Gastrocnemius medialis (tissue), 4 donors: ENCODE measurements at places on chromosomes 1 and 21.
A peak's percentile ranks its signal among the peaks of the same experiment; 100 is the strongest.

- DNase-seq, result no peak
Measured at GRCh38 chr1:9696793-9697192, 45.3 kb downstream of the PIK3CD start.

DNA sequence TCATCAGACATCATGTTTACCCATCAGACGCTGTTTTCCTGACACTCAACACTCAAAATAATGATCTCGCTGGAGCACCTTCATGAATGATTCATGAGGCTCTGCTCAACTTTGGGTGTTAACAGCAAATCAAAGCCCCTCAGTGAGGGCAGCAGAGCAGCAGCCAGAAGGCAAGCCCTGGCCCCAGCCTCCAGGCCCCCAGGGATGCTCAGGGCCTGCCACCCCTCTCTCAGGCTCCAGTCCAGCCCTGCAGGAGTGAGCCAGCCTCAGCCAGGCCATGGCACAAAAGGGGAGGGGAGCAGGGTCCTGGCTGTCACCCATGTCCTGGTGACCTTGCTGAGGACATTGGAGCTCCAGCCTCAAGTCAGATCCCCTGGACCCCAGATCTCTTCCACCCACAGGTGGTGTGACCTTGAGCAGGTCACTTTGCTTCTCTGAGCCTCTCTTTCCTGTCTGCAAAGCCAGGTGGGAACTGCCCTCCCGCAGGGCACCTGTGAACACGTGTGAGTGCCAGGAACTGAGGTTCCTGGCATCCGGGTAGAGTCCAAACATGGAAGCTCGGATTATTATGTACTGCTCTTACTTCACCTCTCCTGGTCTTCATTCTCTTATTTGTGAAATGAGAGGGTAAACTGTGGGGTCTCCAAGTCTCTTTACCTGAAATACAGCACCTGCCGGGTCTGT lies 161.6 kb upstream of the VAMP3 start:
- DNase-seq, result no peak

DNA sequence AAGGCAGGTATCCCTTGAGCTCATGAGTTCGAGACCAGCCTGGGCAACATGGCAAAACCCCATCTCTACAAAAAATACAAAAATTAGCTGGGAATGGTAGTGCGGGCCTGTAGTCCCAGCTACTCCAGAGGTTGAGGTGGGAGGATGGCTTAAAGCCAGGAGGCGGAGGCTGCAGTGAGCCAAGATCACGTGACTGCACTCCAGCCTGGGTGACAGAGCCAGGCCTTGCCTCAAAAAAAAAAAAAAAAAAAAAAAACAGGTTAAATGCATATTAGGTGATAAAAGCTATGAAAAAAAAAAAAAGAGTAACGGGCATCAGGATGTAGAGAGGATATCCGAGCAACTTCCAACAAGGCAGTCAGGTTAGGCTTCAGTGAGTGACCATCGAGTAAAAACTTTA lies 2.8 kb upstream of the SRRM1 start:
- no peak for DNase-seq

DNA sequence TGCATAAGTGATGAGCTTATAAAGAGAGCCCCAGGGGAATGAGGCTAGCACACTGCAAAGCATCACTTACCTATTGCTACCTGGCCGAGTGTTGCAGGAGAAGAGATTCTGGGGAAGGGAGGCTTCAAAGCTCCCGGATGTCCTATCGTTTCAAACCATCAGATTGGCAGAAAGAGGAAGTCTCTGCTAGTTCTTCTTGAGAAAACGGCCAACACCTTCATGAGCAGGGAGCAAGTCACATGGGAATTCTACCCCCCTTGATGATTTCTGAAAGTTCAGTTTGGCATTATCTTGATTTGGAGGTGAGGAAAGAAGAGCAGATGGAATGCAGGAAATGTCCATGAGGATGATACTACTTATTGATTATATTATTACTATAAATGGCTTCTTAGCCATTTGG lies 16.2 kb downstream of the SYF2 start:
- no peak for DNase-seq

DNA sequence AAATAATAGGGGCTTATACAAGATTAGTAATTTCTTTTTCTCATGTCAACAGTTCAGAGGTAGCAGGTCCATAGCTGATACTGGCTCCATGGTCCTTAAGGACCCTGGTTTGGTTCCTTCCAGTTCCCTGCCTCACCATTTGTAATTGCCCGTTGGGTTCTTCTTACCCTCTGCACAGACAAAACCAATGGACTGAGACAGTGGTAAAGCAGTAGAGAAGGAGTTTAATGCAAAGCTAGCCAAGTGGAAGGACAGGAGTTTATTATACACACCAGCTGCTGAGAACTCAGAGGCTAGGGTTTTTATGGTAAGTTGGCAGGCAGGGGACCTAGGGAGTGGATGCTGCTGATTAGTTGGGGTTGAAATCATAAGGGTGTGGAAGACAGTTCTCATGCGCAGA lies 35.9 kb upstream of the AXDND1 start:
- DNase-seq, result no peak

DNA sequence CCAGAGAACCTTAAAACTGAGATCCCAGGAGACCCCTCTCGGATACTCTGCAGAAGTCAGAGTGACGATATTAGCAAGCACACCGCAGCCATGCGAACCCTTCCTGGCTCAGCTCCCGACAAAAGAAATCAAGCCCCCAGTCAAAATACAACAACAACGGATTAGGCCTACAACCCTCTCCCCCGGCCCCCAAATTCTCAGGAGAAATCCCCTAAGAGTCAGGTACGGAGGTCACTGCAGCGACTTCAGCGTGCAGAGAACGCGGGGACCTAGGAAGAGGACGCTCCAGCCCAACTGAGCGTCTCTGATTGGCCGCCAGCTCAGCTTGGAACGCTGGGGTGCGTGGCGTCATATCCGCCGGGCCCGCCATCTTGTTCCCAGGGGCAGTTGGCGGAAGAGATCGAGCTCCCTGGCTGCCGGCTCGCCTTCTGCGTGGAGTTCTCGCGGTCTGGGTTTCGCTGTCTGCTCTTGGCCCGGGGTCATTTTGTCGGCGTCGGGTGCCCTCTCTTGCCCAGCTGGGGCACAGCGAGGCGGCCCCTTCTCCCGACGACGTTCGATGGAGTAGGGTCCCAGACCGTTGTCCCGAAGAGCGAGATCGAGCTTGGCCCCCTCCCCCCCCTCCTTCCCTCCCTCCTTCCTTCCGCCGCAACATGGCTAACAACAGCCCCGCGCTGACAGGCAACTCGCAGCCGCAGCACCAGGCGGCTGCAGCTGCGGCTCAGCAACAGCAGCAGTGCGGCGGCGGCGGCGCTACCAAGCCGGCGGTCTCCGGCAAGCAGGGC lies at the start of gene PRPF38B:
PRPF38B (plus strand) TSS at position 369 of the 782 bp plus-strand sequence; CDS start at position 651, 282 bp downstream.
- DNase-seq, result peak; percentile 93

- no peak for DNase-seq
Measured at GRCh38 chr1:226131639-226132038, 54.9 kb downstream of the ACBD3 start.

GRCh38 chr1:29197590-29197924 lies 15.9 kb upstream of the SRSF4 start:
- no peak for DNase-seq

- no peak for DNase-seq
Measured at GRCh38 chr1:198638441-198638840, 399 bp upstream of the PTPRC start.

DNA sequence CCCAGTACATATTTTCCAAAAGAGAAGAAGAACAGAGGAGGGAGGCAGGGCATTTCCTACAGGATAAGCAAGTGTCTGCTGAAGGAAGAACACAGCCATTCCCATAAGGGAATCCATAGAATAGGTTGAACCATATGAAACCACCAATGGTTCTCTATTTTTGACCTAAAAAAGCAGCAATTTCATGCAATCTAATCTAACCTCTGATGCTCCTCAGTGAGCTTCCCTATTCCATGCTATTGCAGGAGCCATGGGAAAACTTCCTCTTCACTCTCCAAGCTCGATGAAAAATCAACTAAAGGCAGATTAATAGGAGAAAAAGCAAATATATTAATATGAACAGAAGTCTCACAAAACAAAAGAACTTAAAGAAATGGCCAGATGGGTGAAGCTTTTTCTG lies 50.5 kb downstream of the SIPA1L2 start:
- DNase-seq, result no peak

DNA sequence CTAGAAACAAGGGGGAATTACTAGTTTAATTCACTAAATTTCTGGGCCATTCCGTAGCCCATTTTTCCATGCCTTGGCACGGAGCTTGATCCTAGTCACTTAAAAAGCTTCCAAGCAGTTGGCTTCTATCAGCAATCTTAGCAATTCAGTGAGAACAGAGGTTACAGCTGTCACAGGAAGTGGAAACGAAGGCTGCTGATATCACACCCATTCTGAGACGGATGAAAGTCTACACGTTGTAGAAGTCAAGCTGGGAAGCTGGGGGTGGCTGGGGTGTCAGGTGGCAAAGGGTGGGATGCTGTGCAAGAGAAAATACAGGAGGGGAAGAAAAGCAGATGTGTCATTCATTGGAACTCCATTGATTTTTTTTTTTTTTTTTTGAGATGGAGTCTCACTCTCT lies 11.8 kb upstream of the STMN1 start:
- DNase-seq, result no peak

DNA sequence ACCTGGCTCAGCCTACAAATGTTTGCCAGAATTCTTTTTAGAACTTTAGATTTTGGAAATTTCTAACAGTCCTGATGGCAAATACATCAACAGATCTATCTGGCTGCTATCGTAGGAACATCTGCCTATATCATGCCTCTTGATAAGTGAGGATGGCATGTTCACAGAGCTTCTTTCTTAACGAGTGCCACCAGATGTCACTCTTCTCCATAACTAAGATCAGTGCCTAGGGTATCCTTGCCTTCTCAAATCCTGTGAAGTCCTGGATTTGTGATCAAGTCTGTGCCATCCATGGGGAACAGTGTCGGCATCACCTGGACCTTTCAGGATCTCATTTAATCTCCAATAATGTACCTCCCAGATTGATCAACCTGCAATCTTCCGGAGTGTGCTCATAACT lies 36.5 kb upstream of the CD5L start:
- no peak for DNase-seq

DNA sequence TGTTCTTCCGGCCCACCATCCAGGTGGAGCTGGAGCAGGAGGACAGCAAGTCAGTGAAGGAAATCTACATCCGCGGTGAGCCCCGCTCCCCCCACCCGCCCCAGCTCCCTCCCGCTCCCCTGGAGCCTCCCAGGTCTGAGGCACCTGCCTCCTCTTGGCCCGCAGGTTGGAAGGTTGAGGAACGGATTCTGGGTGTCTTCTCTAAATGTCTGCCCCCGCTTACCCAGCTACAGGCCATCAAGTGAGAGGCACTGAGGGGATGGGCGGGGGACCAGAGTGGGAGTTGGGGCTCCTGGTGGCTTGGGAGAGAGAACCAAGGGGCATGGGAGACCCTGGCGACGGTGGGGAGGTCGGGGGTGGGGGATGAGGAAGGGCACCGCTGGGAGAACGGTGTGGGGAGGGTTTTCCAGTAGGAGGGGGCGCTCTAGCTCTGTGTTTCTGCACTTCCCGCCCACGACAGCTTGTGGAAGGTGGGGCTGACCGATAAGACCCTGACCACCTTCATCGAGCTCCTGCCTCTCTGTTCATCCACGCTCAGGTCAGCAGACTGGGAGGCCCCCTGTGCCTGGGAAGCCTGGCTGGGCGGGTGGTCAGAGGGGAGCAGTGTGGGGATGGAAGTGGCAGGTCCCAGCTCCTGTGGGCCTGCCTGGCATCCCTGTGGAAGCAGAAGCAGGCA lies 4.2 kb downstream of the LRRC71 start:
- no peak for DNase-seq

GRCh38 chr1:41418857-41419583 lies 57.8 kb downstream of the FOXO6 start:
- DNase-seq, result peak; percentile 92

GRCh38 chr1:218366322-218367052 lies 21.4 kb downstream of the TGFB2 start:
- DNase-seq, result no peak

DNA sequence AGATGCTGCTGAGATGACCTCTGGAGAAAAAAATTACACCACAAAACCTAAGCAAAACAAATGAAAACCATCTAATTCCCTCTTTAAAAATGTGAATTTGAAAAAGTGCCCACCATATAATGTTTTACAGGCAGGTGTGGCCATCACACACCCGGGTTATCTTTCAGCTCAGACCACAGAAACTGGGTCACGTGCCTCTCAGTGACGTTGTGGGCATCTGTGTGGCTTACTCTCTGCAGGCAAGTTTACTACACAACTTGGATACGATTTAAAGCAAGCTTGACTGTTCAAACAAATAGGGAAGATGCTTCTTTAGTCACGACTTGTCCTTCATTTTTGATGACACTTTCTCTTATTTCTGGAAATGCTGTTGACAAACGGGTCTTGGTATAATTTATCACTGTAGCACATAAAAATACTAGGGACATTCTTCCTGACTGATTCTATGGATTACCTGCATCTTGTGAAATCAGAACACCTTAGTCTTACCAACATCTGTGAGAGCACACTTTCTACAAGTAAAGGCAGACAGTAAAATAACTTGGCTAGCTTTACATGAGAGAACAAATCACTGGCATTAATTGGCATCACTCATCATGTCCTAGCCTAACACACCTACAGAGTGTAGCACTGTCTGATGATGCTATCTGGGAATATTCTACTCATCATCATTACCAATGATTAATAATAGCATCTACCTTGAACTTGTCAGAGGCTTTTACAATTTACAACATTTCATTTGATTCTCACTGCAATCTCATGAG lies 89.3 kb upstream of the EDEM3 start:
- no peak for DNase-seq

DNA sequence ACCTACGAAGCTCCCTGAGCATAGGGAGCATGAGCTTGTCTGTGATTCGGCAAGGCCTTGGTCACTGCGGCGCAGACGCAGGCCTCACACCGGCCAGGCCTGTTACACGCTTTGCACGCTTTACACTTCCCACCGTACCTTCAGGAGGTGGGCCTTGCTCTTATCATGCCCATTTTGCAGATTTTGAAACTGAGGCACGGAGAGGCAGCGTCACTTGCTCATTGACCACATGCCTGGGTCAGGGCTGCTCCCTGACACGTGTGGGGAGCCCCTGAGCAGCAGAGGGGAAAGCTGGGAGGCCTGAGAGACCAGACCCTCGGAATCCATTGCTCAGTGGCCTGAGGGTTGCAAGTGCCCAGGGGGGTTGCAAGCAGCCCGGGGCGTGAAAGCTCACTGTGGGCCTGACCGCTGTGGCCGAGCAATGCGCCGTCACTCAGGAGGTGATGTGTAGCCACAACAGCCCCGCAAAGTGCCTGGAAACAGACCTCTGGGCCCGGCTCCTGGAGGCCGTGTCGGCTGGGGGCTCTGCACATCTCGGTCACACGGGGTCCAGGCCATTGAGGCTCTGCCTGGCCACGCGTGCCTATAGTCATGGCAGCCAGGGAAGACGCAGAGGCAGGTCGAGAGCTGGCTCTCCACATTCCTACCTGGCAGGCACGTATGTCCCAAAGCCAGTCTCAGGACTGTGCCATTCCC lies 6.9 kb downstream of the ARHGEF16 start:
- no peak for DNase-seq

GRCh38 chr1:180392020-180392419 lies 110.4 kb downstream of the ACBD6 start:
- no peak for DNase-seq
